ENCODE measurements at places on chromosomes 16 and 17.
A peak's percentile ranks its signal among the peaks of the same experiment; 100 is the strongest.

GRCh38 chr17:10147761-10148415, 50.5 kb downstream of the GAS7 start:
- DNase-seq: no peak

GRCh38 chr17:80791758-80792284, 199.8 kb upstream of the CHMP6 start:
- DNase-seq: peak; percentile 79

DNA sequence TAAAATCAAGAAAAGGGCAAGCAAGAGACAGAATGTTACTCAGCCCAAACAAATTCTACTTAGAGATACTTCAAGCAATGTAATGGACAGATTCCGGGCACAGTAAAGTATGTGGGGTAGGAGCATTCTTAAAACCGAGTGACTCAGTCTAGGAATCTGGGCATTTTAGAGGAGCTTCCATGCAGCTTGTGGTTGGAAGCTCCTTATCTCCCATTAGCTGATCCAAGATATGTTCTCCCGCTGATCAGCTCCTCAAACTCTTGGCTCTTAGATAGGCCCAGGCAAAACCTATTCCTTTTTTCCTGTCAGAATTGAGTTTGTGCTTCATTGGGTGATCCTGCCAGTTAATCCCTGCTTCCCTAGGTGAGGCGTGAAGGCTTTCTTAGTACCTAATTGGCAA, 303.3 kb downstream of the CEP112 start:
- DNase-seq: no peak

DNA sequence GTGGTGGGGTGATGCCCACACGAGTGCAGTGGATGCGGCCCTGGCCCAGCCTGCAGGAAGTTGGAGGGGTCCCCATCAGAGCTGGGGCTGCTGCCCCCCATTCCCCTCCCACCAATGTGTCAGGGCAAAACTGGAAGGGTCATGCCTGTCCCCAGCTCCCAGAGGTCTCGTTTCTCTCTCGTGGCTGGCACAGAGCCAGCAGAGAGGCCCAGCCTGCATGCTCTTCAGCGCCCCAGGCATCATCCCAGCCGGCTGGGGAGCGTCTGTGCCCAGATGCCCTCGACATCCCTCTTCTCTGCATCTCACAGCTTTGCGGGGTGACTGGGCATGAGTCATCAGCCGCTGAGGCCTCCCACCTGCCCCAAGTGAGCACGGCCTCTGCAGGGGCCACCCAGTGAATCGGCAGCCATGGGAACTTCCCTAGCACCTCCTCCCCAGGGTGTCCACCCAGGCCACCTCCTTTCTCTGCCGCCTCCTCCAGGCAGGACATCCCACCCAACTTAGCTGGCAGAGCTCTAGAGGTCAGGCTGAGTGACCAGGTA, 9.8 kb upstream of the CSNK1D start:
- DNase-seq: peak; percentile 45

GRCh38 chr16:72203401-72203800, 31.4 kb upstream of the PMFBP1 start:
- DNase-seq: peak; percentile 37

- DNase-seq: no peak
These were observed 467.7 kb downstream of the CDH11 start for GRCh38 chr16:64654178-64654577.

DNA sequence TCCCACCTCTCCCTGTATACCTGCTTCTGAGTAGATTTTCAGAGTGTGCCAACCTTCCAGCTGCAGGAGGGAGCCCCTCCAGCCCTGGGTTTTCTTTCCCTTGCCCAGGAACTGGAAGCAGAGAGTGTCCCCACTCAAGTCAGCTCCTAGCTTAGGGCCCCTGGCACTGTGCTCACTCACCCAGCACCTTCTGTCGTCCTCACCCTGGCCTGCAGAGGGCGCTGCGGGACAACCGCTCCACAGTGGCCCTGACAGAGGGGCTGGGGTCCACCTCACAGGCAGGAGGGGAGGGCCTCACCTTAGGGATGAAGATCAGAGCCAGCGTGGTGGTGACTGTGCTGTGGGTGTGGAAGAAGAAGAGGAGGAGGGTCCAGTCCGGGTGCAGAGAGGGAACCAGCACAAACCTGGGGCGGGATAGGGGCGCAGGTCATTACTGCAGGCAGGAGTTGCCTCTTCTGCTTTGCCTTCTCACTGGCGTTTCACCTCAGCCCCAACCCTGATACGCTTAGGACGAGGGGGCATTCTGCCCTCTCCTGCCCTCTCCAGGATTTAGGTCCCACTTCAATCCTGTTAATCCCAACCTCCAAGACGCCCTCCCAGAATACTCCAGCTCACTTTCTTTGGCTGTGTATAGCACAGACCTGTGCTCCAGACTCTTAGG, 10.0 kb downstream of the GPR179 start:
- DNase-seq: peak; percentile 28

DNA sequence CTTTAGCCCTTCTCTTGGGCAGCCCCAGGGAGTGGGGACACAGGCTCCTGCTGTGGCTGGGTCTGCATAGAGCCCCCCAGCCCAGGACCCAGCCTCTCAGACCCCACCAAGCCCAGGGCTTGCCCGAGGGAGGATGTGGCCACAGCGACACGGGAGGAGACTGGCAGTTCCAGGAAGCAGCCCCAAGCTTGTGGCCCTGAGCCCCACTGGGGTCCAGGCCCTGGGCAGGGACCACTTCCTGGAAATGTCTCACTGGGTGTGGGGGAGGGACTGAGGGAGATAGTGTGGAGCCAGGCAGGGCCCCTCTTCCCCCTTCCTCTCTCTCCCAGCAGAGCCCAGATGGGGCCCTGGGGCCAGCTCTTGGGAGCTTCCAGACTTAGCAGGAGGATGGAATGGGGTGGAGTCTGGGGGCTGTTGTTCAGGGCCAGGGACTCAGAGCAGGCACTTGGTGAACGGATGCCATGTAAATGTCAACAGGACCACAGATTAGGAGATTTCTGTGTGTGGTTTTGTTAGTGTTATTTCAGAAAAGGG, 35.3 kb downstream of the ADGRG5 start:
- DNase-seq: no peak

DNA sequence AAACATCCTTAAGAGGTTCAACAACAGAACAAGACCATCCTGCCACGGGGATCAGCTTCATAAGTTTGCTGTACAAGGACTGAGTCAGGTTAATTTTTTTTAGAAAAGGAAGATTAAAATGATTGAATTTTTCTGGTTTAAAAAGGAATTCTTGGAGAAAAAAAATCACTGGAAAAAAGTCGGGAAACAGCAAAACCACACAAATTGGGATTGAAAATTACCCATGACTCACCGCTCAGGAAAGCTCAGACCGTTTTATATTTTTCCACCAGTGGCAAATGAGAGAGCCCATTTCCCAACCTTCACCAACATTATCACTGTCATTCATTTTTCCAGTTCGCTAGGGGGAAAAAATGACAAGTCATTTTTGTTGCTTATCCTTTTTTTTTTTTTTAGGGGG, 46.6 kb downstream of the MRM3 start:
- no peak for DNase-seq

GRCh38 chr16:23121024-23121423, 28.2 kb downstream of the USP31 start:
- DNase-seq: peak; percentile 52

DNA sequence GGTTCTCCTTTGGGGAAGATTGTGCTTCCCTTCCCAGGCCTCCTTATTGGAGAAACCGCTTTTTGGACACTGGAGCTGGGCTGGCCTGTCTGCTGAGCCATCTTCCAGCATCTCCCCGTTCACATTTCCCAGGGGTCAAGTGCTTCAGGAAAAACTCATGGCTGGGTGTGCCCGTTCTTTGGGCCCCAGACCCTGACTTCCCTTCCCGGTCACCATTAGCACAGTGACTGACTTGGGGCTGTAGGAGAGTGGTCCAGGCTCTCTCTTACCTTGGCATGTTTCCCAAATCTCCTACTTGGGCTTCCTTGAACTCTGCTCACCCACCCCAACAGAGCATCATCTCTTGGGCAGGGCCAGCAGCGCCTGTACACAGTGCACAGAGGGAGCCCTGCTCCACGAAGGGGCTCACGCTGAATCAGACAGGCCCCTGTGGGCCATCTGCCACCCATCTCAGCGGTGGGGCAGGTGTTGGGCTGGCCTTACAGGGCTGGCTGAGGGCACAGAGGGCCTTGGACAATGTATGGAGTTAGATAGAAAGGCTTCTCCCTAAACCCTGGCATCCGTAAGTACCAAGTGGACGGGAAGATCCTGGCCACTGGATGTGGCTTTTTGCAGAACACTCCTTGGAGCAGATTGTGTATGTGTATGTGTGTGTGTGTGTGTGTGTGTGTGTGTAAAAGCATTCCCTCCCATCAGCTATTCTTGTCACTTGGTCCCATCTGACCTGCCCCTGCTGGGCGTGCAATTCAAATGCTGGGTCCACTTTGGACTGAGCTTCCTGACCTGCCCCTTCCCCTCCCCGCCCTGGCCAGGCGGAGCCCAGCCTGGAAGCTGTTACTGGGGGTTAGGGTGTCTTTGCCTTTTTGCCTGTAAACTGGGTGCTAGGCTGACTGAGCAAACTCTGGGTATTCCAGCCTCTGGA, 24.9 kb upstream of the CDC42EP4 start:
- DNase-seq: no peak

GRCh38 chr17:10177913-10178505, 20.4 kb downstream of the GAS7 start:
- peak; percentile 48 for DNase-seq

- no peak for DNase-seq
These were observed 17.2 kb upstream of the PRM1 start for GRCh38 chr16:11298143-11298900.

GRCh38 chr17:21705021-21705601, 12.8 kb downstream of the KCNJ18 start:
- DNase-seq: no peak

- peak; percentile 68 for DNase-seq
These were observed 64.5 kb upstream of the CIBAR2 start for GRCh38 chr16:85176541-85177447.

- no peak for DNase-seq
These were observed 5.0 kb downstream of the HAPSTR1 start for GRCh38 chr16:9096416-9096952.

GRCh38 chr16:28549301-28549899, 4.3 kb upstream of the SGF29 start:
- DNase-seq: peak; percentile 54

- no peak for DNase-seq
These were observed 52.7 kb downstream of the VMP1 start for GRCh38 chr17:59760160-59760559.

GRCh38 chr16:26220894-26221293, 529.1 kb downstream of the HS3ST4 start:
- DNase-seq: peak; percentile 23

Data from A673 (cell line).